HuH-7 (cell line): ENCODE measurements at places on chromosomes 13 and 19.

DNA sequence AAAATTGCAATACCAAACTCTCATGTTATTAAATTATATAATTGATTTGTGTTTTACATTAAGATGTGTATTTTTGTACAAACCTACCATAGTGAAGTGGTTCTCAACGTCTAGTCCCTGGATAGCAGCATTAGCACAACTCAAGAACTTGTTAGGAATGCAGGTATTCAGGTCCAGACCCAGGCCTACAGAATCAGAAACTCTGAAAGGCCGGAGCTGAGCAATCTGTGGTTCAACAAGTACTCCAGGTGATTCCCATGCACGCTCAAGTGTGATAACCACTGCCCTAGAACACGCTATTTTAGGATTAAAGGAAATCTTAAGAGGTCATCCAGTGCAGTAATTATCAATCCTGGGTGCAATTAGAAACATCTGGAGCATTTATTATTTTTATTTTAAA is 456.3 kb downstream of the IRS2 start:
- DNase-seq: no peak

GRCh38 chr13:30835442-30835841 is 70.6 kb upstream of the MEDAG start:
- DNase-seq: no peak

DNA sequence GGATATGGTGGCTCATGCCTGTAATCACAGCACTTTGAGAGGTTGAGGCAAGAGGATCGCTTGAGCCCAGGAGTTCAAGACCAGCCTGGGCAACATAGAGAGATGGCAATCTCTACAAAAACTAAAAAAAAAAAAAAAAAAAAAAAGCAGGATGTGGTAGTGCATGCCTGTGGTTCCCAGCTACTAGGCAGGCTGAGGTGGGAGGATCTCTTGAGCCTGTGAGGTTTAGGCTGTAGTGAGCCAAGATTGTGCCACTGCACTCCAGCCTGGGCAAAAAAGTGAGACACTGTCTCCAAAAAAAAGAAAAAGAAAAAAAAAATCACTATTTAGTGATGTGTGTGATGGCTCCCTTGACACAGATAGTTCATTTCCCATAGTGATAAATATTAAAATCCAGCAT is 365.0 kb upstream of the NBEA start:
- DNase-seq: no peak

- no peak for DNase-seq
These were observed 65.4 kb downstream of the KL start for GRCh38 chr13:33081666-33082065.
